ENCODE measurements at places on chromosomes 5 and 9.

DNA sequence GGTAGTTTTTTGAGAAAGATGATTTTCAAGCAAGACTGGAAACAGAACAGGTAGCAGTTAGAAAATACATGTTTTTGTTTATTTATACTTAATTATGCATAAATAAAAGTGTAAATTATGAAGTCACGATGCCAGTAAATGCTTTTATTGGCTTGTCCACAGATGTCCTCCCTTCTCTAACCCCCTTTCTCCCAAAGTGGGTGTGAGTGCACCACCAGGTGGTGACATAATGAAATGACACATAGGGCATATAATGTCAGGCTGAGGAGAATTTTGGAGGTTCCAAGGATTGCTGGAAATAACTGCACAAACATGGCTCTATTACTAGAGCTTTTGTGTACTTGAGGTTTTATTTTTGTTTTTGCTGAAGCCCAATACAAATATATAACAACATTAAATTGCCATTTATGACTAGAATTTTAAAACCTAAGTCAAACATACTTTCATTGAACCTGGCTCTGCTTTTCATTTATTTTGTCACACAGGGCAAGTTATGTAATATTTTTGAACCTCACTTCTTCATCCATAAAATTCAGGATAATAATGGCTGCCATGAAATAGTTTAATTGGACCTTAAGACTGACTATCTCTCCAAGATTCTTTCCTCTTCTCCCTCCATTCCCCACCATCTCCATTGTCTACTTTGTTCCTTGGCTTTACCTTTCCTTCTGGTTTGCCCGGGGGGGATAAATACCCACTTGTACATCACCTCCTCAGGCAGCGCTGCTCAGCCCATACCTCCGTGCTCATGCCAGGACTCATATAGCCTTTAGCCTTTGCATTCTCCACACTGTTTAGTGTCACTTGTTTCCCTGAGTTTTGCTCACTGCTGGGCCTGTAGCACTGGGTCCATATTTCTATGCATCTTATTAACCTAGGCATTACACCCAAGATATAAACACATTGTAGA, 168.8 kb downstream of the PDE4D start:
- DNase-seq = peak; percentile 68

DNA sequence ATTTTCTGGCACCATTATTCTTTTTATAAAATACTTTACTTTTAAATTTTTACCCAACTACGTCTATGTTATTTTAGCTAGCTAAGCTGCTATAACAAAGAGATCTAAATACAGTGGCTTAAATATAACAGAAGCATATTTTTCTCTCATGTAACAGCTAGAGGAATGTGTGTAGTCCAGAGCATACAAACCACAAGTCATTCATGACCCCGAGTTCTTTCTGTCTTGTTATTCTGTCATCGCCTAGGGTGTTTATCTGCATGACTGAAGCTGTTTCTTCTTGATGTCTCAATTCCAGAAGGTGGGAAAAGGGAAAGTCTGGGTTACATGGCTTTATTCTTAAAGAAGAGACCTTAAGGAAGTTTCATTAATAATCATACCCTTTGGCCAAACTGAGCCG, 136.9 kb upstream of the RFX3 start:
- DNase-seq = no peak

DNA sequence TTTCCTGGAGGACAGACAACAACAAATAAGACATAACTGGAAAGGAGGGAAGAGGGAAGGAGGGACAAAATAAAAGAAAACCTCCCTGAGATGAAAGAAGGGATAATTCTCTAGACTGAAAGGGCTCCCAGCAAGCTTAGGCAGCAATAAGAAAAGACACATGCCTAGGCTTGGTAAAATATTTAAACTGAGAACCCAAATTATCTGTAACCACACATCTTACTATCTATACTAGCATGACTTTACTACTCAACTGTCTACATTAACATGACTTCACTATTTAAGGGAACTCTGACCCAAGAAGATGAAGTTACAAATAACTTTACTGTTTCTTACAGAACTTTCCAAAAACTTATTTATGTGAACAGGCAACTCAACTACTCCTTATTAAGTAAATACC, 95.9 kb downstream of the EPB41L4A start:
- DNase-seq = no peak

- DNase-seq = no peak
Measured at GRCh38 chr9:110898358-110898757, 139.9 kb downstream of the LPAR1 start.

DNA sequence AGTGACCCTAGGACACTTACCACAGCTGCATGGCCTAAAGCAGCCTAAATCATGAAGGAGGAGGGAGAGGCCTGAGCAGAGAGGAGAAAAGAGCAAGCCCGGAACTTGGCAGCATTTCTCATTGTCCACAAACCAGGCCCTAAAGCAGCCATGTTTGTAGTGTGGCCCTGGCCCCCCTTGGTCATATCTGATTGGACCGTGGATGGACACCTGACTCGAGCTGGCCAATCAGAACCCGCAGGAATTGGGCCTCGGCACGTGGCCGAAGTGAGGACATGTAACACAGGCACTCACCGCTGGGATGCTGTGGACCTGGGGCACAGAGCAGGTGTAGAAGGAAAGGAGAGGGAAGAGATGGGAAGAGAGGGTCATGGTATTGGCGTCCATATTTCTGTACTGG, 56.9 kb downstream of the ASS1 start:
- no peak for DNase-seq

- no peak for DNase-seq
Measured at GRCh38 chr9:90198956-90199355, 443.7 kb downstream of the DIRAS2 start.

DNA sequence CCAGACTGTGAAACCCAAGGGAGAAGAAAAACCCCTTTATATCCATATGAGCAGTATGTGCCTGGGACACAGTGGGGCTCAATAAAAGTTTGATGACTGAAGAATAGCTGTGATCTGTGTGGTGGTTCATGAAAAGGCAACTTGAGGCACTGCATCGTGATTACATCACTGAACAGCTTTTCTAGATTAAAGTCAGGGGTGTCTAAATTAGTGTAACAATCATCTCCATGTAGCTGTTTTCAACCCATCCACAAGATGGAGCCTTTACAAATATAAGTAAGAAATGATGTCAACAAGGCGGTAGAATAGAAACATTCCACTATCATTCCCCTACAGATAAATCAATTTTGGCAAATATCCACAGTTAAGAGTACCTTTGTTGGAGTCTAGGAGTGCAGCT, 55.5 kb downstream of the PRRC1 start:
- peak; percentile 8 for DNase-seq

DNA sequence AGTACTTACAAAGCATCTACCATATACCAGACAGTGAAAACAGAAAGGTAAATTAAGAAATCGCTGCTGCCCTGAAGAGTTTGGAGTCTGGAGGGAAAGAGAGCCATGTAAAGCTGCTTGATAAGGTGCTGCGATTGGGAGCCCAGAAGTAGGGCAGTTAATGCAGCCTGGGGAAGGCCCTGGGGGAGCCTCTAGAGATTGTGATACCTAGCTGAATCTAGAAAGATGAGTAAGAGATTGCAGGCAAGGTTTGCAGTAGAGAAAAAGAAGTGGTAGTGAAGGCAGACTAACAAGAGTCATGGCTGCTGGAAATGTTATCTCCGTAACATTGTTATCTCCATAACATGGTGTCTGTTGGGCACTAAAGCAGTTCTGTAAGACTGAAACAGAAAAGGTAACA, 24.0 kb upstream of the GLIPR2 start:
- DNase-seq = no peak

DNA sequence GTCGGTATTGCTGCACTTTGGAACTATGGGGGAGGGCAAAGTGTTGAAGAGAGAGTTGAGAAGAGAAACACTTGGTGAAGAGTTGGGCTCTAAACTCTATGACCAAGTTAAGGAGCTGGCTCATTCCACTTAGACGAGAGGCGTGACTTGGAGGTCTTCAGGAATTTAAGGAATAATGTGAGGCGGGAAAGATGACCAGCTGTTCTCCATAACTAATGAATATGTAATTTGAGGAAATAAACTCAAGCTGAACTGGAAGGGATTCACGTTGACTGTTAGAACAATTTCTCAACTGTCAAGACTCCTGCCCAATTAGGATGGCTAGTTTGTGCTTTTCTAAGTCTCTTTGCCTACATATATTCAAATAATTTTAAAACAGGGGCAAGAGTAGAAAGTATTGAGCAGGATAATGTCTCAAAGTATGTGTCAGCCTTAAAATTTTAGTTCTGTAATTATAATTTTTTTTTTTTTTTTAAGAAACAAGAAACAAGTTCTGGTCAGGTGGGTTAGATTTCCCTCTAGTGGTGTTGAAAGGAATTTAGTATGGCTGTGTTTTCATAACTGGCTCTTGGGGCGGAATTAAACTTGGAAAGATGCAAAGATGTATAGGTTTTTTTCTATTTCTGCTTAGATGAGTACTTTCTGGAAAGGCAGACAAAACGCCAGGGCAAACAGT, 33.4 kb downstream of the TMEM252 start:
- DNase-seq = peak; percentile 48

GRCh38 chr9:86369810-86370209, 15.6 kb upstream of the TUT7 start:
- DNase-seq = no peak

DNA sequence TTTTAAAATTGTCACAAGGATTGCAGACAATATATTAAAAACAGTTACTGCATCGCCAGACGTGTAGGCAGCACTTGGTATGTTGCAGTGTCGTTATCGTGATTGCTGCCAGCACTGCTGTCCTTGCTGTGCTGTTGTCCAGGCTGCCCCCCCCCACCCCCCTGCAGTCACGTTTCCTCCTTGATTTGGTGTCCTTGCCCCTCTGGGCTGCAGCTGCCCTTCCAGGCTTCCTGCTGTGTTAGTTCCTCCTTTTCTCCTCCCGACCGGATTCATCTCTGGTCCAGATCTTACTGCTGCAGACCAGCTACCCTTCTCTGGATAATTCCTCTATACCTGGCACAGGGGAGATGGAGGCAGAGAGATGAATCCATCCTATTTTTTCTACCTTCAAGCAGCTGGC, 298.9 kb downstream of the TRIM32 start:
- DNase-seq = no peak

DNA sequence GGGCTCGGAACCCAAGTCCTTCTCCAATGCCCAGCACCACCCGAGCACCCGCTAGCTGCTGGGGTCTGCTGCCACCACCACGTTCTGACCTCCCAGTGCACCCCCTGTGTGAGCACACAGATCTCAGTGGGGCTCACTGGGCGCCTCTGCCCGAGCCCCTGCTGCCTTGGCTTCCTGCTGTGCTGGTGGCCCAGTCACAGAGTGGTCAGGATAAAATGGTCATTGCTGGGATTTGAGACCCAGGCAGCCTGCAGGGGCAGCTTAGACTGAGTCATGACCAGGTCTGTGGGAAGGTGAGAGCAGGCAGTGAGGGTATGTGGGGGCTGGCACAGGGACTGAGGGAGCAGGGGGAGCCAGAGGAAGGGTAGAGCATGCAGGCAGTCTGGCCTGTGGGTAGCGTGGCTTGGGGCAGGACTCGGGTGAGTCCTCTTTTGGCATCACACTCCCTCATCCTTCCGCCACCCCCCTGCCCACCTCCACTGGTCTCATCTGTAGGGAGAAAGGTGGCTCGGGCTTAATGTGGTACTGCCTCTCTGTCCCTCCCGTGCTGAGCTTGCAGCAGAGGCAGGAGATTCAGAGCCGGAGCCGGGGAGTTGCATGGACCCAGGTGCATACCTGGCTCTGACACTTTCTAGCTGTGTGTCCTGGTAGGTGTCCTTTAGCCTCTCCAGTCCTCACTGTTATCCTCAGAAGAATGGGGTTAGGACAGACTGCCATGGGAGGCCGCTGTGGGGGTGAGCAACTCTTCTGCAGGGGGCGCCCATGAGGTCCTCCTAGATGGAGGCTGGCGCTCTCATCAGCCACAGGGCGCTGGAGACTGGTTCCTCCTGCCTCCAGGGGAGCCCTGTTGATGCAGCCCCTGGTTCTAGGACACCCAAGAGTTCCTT, 32.1 kb downstream of the USP20 start:
- DNase-seq = no peak

- DNase-seq = peak; percentile 71
Measured at GRCh38 chr5:151451626-151452520, 4.5 kb downstream of the SLC36A1 start.

- DNase-seq = no peak
Measured at GRCh38 chr5:4802044-4802443, 338.1 kb upstream of the ADAMTS16 start.
